Thoracic aorta (tissue), 2 donors: ENCODE measurements at places on chromosomes 3 and 15. TPM values are rescaled to one million over a fixed set of nuclear protein-coding genes. Genes with fewer than 3 reads are reported as not detected.

Gene RTP3
- not detected for total RNA-seq

Gene ATP13A4
- total RNA-seq = 0.78 TPM

Gene IL17RE
- total RNA-seq = 5.7 TPM

Gene TGM5
- not detected for total RNA-seq

DNA sequence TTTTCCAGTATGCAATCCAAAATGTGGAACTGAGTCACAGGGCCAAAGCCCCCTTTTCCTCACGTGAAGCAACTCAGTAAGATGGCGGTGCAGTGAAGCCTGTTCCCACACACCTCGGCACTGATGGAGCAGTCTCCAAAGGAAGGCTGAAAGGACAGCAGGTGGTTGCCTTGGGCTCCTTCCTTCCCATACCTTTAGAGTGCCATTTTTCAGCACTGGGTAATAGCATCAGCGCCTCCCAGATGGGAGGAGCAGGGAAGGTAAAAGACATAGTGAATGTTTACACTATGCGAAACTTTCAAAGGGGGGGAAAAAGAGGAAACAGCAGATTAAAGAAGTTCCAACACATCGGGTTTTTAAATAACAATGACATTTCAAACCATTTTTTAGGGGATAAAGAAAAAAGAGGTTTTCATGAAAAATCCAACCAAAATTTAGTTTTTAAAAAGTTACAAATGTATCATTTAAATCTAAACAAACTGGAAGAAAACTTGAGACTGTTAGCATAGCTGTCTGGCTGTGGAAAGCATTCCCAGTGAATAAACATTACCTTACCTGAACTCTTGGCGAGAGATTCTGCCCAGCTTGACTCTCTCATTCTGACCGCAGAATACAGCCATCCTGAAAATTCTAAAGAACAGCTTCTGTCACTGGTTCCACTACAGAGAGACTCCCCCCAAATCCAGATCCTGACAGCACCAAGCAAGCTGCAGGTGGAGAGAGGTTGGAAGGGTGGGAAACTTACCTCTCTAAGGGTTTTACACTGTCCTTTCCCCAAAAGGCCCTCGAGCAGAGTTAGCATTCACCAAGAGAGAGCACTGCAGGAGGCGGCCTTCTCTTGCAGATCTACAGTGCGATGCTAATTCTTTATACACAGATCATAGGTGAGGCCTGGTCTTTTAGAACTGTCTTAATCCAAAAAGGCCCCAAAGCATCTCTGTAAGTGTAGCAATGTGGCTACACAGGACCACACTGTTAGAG lies 32.6 kb downstream of the ABCC5 start:
- H3K4me3 ChIP-seq = no peak overlapping the region
- H3K36me3 ChIP-seq = peaks cover 37% of the 10 kb centered on the region
- no peaks in the 10 kb centered on the region for H3K4me1 ChIP-seq
- no peaks in the 10 kb centered on the region for H3K27me3 ChIP-seq
- no peak overlapping the region for H3K27ac ChIP-seq
- DNase-seq = no peak

GRCh38 chr3:112128843-112129727 lies 4.0 kb downstream of the GCSAM start:
- no peak overlapping the region for H3K27ac ChIP-seq
- no peaks in the 10 kb centered on the region for H3K4me1 ChIP-seq
- no peaks in the 10 kb centered on the region for H3K27me3 ChIP-seq
- H3K36me3 ChIP-seq = no peaks in the 10 kb centered on the region
- H3K4me3 ChIP-seq = no peak overlapping the region

Gene C3orf20
- not detected for total RNA-seq

Gene DUOX1
- 0.68 TPM for total RNA-seq

DNA sequence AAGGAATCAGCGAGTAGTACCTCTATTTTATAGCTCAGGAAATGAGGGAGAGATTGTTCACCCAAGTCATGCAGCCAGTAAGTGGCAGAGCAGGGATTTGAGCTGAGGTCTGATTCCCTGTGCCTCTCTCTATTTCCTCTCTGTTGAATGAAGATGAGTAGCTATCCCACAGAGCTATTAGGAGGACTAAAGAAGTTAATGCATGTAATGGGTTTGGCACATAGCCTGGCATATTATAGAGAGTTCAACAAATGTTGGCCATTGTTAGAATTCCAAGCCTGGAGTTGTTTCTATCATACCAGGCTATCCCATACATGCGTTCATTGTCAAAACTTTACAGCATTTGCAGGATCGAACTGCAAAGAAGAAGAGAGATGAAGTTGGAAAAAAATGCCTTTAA lies 21.8 kb upstream of the KLHL6 start:
- no peak for DNase-seq
- no peak overlapping the region for H3K27ac ChIP-seq
- H3K4me3 ChIP-seq = no peak overlapping the region
- no peaks in the 10 kb centered on the region for H3K27me3 ChIP-seq
- H3K36me3 ChIP-seq = no peaks in the 10 kb centered on the region

GRCh38 chr3:86519819-86520218 lies 471.1 kb downstream of the VGLL3 start:
- H3K36me3 ChIP-seq = no peaks in the 10 kb centered on the region
- no peak overlapping the region for H3K4me3 ChIP-seq
- no peak for DNase-seq
- no peaks in the 10 kb centered on the region for H3K27me3 ChIP-seq

Gene NRROS
- 17.9 TPM for total RNA-seq
